Activated CD4-positive, alpha-beta T cell treated with anti-CD3 and anti-CD28 coated beads, Interleukin-10, Interleukin-2, amounts not matched to agents 100 ng/mL and 50 ng/mL, durations not matched to agents 16 hours and 8 hours (primary cell): ENCODE measurements at places on chromosomes 7 and 10.

DNA sequence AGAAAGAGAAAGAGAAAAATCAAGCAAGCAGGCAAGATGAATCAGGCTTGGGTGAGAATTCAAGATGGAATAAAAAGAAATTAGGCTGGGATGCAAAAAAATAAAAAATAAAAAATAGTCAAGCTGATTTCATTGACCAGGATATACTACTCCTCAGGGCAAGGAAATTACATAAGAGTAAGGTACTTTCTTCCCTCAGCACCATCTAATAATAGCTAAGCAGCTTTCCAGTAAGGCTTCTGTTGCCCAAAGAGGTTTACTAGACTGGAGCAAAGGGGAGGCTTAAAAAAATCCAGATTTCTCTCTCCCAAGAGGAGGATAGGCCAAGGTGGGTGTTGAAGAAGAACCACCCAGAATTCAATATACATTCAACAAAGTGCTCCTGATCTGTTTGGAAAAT is 93.6 kb downstream of the NEURL1 start:
- DNase-seq = no peak

DNA sequence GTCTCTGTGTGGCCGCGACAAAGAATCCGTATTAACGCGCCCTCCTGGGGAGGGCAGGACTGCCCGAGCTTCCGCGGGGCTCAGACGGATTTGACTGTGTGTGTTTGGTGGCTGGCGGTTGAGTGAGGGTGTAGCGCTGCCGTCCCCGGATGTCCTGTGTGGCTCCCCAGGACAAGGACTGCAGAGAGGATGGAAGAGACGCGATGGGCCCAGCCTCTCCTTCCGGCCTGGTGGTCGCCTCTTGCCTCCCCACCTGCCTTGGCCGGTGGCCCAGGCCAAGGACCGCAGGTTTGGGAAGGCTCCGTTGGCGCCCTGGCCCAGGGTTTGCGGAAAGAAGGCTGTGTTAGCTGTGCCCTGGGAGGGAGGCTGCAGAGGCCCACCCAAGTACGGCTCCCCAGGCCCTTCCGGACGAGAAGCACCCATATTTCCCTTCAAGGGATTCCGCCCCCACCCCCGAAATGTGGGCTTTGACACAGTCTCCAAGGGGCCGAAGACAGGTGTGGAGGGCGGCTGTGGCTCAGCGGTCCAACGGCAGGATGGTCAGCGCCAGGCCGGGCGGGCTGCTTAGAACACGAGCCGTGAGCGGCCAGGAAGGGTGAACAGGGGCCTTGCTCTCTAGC is 2.3 kb downstream of the UNCX start:
- peak; percentile 25 for DNase-seq

GRCh38 chr10:79179957-79180309 is 111.2 kb downstream of the ZMIZ1 start:
- no peak for DNase-seq

GRCh38 chr10:63618552-63618951 is 97.4 kb downstream of the REEP3 start:
- DNase-seq = no peak
